ENCODE measurements at places on chromosomes 7 and 10.

DNA sequence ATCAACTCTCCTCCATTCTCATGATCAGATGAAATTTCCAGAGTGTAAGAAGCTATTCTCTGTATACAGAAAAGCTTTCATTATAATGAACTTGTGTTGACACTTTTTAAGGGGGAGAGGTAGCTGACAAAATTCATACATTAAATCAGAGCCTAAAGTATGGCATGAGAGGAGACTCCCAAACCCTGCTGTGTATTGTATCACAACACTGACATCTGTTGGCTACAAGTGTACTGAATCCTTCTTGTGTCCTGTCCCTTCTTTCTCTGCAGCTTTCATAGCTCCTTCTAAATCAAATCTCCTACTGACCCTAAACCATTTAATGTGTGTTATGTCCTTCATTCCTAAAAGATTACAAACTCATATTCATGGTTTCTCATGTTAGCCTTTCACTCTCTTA lies 70.9 kb downstream of the GCC1 start:
- peak; percentile 6 for DNase-seq

DNA sequence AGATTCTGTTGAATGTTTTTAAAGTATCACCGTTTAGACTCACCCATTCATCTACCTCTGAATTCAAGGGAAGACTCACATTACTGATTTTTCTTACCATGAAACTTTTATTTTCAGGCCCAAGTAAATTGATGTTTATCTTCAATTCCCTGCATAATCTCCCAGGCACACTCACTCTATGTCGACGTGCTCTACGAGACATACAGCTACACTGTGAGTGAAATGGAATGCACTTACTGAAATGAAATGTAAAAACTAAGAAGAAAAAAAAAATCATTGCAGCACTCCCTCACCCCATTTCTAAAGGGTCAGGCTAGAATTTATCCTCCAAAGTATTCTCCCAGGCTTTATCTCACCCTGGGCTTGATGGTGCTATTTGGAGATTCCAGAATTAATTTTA lies 987.9 kb downstream of the CCSER2 start:
- no peak for DNase-seq

GRCh38 chr7:25795824-25796235 lies 356.2 kb upstream of the NFE2L3 start:
- no peak for DNase-seq

DNA sequence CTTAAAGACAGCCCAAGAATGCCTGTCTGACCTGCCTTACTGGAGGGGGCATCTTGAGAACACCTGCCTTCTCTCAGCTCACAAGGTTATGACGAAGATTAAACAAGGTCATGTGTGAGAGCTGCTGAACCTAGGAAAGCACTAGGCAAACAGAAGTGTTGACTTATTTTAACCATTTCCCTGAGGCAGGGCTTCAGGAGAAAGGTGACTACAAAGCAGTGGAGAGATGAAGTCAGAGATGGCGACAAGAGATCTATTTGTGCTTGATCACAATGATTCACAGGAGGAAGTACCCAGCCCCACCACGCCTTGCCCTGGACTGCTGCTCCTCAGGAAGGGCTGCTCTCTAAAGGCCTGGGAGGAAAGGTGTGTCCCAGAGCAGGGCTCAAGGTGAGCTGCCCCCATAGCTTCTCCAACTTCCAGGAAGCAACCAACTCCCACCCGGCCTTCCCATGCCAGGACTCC lies 27.8 kb downstream of the STN1 start:
- no peak for DNase-seq

DNA sequence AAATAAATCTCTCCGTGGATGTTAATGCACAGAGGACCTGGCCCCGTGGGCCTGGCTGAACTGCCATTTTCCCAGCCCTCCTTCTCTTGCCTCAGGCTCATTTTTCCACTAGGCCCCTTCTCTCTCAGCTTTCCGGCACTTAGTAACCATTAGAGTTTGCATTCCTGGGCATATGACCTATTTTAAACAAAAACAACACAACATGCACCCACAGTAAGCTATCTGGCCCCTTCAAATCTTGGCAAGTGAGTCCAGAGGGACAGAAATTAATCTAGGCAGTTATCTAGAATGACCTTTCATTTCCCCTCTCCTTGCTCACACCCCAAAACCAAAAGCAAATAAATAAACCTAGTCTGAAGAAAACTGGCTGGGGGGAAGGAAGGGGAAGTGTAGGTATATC lies 11.7 kb downstream of the FBXW4 start:
- DNase-seq, result no peak

DNA sequence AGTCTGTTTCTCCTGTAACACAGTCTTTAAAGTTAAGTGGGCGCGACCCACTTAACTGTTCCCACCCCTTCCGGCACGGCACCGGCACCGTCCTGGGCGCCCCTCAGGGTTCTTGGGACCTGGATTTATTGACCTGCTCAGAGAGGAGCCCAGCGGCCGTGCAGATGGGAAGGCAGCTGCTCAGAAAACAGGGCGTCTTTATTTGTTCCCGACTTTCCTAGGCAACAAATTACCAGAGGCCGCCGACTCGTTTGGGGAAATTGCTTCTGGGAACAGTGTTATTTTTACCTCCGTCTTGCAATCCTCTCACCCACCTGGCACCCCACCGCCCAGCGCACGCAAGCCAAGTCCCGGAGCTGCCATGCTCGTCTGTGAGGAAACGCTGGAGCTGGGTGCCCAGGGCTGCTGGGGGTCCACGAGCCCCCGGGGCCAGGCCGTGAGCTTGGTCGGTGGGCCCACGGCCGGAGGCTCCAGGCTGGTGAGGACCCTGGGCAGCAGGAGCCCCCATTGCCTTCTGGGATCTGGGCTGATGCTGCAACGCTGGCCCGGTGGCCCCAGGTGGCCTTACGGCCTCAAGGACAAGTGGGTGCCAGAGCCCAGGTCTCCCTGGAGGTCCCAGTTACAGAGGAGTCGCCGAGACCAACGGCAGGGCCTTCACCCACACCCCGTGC lies 14.9 kb upstream of the ADGRA1 start:
- no peak for DNase-seq

GRCh38 chr7:130689683-130690082 lies 3.3 kb upstream of the TSGA13 start:
- DNase-seq, result no peak

DNA sequence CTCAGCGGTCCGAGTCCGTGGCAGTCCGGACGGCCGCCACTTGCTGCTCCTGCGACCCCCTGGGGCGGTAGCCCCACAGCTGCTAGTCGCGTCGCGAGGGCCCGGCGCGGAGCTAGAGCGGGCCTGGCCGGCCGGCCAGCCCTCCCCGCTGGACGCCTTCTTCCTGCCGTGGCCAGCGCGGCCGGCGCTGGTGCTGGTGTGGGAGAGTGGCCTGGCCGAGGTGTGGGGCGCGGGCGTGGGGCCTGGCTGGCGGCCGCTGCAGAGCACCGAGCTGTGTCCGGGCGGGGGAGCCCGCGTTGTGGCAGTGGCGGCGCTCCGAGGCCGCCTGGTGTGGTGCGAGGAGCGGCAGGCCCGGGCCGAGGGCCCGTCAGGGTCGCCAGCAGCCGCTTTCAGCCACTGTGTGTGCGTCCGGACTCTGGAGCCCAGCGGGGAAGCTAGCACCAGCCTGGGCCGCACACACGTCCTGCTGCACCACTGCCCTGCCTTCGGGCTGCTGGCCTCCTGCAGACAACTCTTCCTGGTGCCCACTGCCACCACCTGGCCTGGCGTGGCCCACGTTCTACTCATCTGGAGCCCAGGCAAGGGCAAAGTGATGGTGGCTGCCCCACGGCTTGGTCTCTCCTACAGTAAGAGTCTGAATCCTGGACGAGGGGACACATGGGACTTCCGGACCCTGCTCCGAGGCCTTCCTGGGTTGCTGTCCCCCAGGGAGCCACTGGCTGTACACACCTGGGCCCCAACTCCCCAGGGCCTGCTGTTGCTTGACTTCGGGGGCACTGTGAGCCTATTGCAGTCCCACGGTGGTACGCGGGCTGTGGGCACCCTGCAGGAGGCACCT lies 631 bp downstream of the HPS6 start:
- DNase-seq, result no peak

DNA sequence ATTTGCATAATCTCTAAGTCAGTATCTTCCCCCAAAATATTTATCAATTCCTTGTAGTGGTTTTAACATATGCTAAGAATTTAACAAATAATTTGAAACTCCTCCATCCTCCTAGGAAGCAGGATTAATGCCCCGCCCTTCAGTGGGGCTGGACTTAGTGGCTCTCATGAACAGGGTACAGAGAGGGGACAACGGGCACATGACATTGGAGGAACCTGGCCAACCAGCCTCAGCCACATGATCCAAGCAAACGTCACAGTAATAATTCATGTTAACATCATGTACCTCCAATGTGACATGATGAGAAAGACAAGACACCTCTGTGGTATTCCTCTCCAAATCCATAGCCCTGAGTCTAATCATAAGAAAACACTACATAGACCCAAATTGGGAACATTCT lies 50.5 kb downstream of the NUDCD3 start:
- no peak for DNase-seq

DNA sequence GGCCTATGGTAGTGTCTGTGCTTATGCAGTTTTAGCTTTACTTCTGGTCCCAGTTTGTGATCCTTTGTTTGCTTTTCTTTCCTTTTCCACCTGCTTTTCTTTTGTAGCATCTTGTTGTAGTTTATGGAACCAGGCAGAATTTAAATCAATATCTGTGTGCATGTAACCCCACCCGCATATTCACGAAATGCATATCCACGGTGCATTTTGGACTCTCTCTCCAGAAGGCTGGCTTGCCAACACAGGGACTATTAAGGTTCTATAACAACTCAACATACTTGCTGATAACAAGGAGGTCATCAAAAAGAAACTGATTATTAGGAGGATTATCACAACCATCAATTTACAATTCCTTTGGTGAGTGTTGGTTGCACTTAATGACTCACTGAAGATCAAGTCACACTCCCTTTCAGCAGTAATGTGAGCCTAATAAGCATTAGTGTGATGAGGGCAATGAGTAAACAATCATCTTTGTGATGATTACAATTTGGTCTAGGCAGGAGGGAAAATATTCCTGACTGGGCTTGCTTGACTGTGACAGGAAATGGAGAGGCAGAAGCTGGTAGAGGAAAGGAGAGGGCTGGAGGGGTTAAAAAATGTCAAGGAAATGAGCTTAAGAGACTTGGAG lies 378.6 kb downstream of the REEP3 start:
- no peak for DNase-seq

DNA sequence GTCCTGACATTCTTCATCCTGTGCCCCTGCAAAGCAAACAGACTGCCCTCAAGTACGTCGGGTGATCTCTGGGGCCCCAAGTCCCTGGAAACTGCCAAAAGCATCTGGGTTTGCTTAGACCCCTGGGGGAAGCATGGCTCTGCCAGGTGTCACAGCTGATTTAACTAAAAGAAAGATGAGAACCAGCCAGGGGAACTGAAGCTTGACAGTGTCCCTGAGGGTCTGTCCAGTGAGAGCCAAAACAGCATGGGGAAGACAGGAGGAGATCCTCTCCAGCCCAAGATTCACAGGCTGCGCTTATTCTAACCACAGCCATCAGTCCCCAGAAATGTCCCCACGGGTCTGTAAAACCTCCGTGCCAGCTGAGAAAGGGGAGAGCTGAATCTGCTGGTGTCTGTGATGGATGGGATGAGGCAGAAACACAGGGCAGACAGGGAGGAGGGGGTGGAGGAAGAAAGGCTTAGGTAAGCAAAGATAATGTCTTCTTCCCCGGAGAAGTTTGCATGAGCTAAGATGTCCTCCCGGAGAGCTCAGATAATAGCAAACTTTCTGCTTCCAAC lies 21.3 kb downstream of the CCDC3 start:
- DNase-seq, result no peak

DNA sequence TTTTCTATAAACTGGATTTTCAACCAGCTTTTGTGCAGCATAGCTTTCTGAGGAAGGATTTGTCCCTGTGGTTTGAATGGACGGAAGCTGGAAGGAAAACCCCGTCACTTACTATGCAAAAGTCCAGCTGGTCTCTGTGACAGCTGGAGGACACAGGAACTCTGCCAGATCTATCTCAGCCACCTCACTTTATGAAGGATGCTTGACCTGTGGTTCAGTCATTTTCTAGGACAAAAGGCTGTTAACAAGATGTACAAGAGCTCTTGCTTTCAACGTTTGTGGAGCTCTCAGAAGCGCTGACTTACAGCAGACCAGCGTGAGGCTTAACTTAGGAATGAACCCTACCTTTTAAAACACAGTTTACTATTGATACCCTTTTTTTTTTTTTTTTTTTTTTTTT lies 90.8 kb downstream of the CREM start:
- DNase-seq, result no peak

DNA sequence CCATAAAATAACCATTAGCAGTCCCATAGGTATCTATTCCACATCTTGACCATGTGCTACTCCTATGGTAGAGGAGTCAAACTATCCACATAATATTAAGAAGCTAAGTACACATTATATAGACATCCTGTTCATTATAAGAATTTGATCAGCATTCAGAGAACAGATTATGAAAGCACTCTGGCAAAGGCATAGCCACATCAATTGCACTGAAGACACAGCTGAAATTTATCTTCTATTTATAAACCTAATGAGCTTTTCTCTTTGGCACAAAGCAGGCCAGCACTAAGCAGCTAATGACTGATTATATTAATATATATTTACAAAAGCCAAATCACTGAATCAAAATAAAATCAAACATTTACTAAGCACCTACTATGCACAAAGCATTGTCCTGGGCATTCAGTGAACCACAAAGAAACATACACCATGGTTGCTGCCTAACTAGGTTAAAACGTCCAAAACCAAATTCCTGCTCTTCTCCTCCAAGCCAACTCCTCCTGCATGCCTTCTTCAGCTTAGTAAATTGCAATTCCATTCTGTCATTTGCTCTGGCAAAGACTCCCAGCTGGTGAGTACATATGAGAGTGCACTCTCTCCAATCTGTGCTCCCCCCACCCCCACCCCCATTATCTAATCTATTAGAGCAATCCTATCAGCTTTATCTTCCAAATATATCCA lies 122.6 kb upstream of the ASAH2 start:
- DNase-seq, result no peak

- DNase-seq, result peak; percentile 48
Measured at GRCh38 chr10:127877116-127877515, 15.6 kb downstream of the CLRN3 start.

DNA sequence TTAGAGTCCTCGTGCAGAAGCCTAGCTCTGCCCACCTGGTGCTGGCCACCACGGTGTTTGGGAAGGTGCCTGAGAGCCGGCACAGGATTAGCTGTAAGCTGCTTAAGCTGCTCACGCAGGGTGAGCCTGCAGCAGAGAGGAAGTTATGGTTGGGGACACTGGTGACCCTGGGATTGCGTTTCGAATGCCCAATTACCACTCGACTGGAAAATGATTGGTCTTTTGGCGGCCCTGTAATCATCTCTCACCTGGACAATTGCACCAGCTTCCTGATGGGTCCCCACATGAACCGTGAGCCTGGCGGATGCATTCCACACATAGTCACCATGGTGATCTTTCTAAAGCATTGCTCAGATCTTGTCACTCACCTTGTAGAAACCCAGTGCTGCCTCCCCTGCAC lies 442.3 kb upstream of the ZMIZ1 start:
- peak; percentile 24 for DNase-seq

DNA sequence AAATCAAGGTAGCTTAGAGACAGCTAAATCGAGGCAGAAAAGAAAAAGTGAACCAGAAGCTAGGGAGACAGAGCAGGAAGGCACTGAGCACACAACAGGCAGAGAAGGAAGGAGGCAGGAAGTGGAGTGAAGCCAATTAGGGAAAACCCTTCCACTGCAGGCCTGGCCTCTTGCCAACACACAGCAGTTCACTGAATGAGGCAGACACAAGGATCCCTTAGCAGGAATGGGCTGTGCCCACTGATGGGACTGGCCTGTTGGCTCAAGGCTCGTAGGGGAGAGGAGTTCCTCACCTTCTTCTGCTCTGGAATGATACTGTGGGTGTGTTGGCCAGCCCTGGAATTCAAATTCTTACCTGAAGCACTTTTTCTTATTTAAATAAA lies 220.3 kb upstream of the STK17A start:
- DNase-seq, result no peak
